Kidney epithelial cell (primary cell): ENCODE measurements at places on chromosomes 11 and 22.

GRCh38 chr11:120125024-120125423 is 12.9 kb downstream of the TRIM29 start:
- DNase-seq, result no peak

- no peak for DNase-seq
Observed at GRCh38 chr11:117906710-117907109, 22.5 kb downstream of the TMPRSS13 start.

DNA sequence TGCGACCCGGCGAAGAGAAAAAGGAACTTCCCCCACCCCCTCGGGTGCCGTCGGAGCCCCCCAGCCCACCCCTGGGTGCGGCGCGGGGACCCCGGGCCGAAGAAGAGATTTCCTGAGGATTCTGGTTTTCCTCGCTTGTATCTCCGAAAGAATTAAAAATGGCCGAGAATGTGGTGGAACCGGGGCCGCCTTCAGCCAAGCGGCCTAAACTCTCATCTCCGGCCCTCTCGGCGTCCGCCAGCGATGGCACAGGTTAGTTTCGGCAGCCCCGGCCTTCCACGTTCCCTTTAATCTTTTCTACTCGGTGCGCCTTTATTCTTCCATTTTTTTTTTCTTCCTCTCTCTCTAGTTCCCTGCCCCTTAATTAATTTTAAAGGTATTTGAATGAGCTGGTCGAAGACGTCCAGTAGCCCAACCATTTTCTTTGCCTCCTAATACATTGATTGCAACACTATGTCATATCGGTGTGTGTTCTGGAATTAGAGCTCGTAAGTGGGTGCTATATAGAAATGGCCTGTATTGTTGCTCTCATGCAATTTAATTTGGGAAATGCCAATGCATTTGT is 537 bp downstream of the EP300 start:
- DNase-seq, result no peak

- no peak for DNase-seq
Observed at GRCh38 chr11:67517784-67518552, 5.3 kb downstream of the CABP2 start.

- DNase-seq, result peak; percentile 96
Observed at GRCh38 chr11:13140028-13140870, 131.1 kb downstream of the RASSF10 start.

DNA sequence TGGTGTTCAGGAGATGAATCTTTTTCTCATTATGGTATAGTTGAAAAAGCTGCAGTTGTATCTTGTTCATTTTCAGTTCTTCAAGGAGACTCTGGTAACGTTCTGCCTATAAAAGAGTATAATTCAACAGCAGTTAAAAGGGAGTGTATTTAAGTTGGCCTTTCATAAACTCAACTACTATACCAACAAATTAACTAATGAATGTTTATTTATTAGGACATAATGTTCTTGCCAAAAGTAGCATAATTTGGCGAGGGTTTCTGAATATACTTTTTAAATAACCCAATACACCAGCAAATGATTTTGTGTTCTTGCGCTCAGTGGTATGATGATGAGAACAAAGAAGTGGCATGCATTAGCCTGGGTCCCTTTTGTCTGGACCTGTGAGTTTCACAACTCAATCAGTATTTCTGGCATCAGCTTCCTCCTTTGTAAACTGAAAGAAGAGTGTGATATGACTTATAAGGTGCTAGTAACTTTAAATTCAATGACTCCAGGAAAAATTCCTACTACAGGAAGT is 10.9 kb downstream of the SMC1B start:
- DNase-seq, result no peak

GRCh38 chr11:8298801-8299786 is 35.4 kb upstream of the LMO1 start:
- no peak for DNase-seq

GRCh38 chr22:18075720-18076497 is 1.9 kb upstream of the PEX26 start:
- no peak for DNase-seq

- no peak for DNase-seq
Observed at GRCh38 chr11:27020751-27021150, 19.9 kb upstream of the BBOX1 start.

GRCh38 chr11:10413268-10413667 is 41.8 kb upstream of the AMPD3 start:
- no peak for DNase-seq

GRCh38 chr11:70409871-70410270 is 11.5 kb downstream of the CTTN start:
- no peak for DNase-seq

- DNase-seq, result peak; percentile 95
Observed at GRCh38 chr22:45934659-45935341, 42.2 kb downstream of the WNT7B start.

DNA sequence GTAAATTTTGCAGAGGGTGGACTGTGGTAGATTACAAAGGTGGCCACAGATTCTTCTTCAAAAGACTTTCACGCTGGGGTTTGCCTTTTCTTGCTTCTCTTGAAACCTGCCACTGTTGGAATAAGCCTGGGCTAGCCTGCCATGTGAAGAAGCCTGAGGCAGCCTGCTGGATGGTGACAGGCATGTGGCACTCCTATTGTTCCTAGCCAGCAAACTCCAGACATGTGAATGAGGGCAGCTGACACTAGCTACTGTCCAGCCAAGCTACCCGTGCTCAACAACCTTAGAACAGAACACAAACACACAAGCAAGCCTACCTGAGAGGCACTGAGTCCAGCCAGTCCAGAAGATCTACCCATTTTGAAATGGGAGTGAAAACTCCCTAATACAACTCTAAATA is 322.7 kb upstream of the LARGE1 start:
- DNase-seq, result no peak

GRCh38 chr22:39294571-39295468 is 24.6 kb downstream of the RPL3 start:
- DNase-seq, result no peak
